ENCODE measurements at places on chromosomes 1 and 21.

- DNase-seq: no peak
These were observed 59.6 kb upstream of the HP1BP3 start for GRCh38 chr1:20846461-20847374.

- DNase-seq: no peak
These were observed 125.5 kb downstream of the PGBD5 start for GRCh38 chr1:230300322-230301301.

GRCh38 chr1:101781201-101781831 lies 215.4 kb downstream of the OLFM3 start:
- DNase-seq: peak; percentile 8

DNA sequence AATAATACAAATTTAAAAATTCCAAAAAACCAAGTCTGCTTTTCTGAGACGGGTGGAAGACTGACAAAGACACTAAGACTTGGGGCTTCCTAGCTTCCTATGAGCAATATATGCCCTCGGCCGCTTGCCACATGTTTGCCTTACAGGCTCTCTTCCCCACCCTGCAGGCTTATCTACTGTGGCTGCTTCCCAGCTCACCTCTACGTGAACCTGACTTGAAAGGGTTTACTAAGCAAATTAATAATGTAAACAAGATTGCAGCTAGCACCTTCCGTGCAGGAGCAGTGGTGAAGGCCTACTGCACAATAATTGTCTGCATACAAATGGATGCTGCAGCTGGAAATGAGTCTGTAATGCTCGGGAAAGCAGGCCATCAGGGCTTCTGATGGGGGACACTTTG lies 152.9 kb upstream of the DAB1 start:
- no peak for DNase-seq

DNA sequence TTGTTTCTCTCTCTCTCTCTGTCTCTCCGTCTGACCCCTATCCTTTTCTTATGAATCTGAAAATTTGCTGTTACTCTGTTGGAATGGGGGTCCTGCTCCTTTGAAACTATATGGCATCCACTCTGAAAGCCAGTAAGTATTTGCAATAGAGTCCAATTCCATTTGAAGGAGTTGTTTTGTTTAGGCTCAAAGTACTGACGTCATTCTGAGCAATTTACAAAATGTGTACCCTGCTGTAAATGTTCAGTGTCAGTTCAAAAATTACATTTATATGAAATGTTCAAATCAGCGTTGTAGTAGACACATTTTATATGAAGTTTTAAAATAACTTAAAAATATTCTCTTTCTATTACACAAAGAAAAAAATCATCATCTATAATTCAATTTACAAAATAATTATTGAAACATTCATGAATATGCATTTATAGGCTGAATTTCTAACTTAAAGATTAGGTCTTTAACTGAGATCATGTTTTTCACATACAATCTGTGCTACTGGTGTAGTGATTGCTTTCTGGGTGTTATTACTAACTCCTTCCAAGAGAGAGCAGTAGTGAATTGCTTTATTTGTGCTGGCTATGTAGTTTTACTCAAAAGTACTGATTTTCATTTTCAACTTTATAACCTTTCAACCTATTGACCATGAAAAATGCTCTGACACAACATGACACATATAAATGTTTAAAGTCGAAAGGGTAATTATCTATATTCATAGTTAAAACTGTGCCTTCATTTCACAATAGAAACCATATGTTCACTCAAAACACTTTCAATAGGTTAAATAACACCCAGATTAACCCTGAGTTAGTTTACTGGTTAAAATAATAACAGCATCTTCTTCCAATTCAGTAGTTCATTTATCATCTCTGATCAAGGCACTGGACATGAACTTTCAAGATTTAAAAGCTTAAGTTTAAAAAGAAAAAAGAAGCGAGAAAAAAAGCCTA lies 253.1 kb upstream of the ADGRL4 start:
- peak; percentile 12 for DNase-seq

DNA sequence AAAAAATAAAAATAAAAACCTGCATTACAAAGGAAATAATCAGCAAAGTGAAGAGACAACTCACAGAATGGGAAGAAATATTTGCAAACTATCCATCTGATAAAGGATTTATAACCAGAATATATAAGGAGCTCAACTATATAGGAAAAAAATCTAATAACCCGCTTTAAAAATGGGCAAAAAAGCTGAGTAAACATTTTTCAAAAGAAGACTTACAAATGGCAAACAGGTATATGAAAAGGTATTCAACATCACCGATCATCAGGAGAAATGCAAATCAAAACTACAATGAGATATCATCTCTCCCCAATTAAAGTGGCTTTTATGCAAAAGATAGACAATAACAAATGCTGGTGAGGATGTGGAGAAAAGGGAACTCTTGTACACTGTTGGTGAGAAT lies 3.8 kb upstream of the GNG5 start:
- DNase-seq: no peak

DNA sequence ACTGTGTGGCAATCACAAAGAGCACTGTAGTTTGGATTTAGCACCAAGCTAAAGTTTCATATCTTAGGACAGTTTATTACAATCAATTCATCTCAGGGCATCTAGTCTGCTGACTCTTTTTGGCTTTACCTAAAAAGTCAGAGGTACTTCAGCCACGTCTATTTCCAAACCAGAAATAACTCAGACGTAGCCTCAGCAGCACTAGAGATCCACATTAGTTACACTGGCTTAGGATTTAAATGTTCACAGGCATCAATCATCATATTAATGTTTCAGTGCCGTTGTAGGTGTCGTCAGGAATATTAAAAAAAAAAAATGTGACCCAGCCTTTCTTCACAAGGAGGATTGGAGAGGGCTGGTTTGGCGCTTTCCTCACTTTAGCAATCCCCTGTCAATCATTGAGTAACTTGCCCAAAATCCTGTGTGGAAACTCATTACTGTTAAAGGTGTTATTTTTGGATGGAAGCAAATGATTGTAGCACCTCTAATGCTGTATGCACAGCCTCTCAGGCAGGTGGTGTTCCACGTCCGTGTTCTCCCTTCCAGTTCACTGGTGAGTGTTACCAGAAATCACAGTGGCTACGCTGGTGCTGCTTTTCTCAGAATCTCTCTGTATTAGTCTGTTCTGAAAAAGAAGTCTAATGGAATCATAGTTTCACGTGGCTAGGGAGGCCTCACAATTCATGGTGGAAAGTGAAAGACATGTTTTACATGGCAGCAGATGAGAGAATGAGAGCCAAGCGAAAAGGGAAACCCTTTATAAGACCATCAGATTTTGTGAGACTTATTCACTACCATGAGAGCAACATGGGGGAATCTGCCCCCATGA lies 45.4 kb downstream of the NEK7 start:
- DNase-seq: no peak

- DNase-seq: peak; percentile 35
These were observed 618.3 kb downstream of the SMYD3 start for GRCh38 chr1:245888809-245889208.

DNA sequence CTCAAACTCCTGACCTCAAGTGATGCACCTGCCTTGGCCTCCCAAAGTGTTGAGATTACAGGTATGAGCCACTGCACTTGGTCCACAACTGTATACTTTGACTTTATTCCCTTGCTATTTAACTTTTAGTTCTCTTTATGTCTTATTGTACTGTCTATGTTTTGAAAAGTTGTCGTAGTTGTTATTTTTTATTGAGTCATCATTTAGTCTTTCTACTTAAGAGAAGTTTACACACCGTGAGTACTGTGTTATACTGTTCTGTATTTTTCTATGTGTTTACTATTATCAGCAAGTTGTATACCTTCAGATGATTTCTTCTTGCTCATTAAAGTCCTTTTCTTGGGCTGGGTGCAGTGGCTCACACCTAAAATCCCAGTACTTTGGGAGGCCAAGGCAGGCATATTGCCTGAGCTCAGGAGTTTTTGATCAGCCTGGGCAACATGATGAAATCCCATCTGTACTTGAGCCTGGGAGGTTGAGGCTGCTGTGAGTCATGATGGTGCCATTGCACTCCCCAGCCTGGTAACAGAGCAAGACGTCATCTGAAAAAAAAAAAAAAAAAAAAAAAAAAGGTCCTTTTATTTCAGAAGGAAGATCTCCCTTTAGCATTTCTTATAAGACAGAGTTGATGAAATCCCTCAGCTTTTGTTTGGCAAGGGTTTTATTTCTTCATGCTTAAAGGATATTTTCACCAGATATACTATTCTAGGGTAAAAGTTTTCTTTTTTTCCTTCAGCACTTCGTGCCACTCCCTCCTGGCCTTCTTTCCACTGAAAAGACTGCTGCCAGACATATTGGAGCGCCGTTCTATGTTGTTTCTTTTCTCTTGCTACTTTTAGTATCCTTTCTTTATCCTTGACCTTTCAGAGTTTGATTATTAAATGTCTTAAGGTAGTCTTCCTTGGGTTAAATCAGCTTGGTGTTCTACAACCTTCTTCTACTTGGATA lies 47.6 kb downstream of the TNFSF18 start:
- DNase-seq: peak; percentile 88

GRCh38 chr1:31736675-31737074 lies 27.5 kb downstream of the ADGRB2 start:
- DNase-seq: no peak

GRCh38 chr1:207028884-207029650 lies 3.5 kb downstream of the C1orf116 start:
- DNase-seq: peak; percentile 75
